Astrocyte of the spinal cord (primary cell): ENCODE measurements at places on chromosomes 6 and 20.

- DNase-seq, result peak; percentile 35
These were observed 14.3 kb downstream of the CRNKL1 start for GRCh38 chr20:20037960-20038359.

- no peak for DNase-seq
These were observed 336.0 kb downstream of the RFPL4B start for GRCh38 chr6:112683106-112683505.

DNA sequence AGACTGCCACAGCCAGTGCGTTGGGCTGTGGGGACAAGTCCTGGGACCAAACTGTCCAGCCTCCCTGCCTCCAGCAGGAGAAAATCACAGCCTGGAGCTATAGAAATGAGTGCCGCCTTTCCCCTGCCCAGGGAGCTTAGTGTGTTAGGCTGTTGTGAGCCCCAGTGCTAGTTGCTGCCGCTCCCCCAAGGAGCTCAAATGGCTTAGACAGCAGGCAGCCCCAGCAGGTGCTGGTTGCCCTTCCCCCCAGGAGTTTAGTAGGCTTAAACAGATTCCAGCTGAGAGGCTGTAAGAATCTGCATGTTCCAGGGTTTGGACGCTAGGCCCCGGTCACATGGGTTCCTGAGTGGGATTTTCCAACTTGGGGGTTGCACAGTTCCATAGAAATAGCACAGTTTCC lies 27.2 kb upstream of the HMGN3 start:
- no peak for DNase-seq

DNA sequence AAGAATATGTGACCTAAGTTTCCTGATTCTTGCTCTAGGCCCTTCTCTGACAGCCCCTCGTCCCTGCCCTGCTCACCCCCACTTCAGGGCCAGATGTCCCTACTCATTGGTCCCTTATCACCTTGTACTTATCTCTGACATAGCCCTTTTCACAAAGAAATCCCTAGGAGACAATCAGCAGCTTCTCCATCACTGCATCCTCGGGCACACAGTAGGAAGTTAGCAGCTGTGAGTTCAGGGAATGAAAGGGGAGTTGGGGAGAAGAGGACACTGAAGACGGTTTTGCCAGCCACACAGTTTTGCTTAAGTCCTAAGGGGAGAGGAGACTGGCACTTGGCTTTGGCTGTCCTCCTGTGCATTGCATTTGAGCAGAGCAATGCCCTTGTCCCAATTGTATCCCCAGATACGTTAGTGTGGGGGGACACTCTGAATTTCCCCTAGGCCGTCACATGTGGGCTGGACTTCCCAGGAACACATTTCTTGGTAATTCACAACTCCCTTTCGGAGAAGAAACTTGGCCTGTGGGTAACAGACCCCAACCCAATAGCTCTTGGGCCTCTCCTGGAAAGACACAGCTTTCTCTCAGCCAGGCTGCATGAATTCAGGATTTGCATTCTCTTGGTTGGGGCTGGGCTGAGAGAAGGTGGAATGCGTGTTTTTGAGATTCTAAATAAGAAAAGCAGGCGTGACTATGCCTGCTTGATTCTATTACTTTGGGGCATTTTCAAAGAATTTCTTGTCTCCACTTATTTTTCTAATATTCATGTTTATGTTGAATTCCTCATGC lies 177.6 kb downstream of the UST start:
- no peak for DNase-seq

GRCh38 chr6:20025681-20026080 lies 186.6 kb downstream of the MBOAT1 start:
- DNase-seq, result no peak
